ENCODE measurements at places on chromosomes 7 and 10.

GRCh38 chr10:96022739-96023138 is 20.6 kb upstream of the CCNJ start:
- DNase-seq: no peak

- DNase-seq: no peak
These were observed 32.9 kb upstream of the PLPP4 start for GRCh38 chr10:120424198-120424464.

DNA sequence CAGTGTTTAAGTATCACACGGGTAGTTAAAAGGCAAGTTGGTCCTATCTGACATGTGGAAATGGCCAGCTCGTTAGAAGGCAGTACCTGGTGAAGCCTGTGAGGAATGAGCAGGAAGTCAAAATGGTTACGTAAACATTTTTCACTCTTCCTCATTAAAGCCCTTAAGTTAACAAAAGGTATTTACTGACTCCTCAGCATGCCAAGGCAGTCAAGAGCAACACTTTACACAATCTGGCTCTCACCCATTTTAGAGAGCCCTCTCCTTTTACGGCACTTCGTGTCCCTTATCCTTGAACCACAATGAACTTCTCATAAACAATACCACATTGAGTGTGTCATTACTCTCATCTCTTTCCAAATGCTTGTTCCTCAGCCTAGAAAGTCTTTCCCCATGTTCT is 11.0 kb upstream of the RSBN1L start:
- DNase-seq: no peak

GRCh38 chr7:1244700-1245523 is 12.2 kb downstream of the UNCX start:
- DNase-seq: no peak

DNA sequence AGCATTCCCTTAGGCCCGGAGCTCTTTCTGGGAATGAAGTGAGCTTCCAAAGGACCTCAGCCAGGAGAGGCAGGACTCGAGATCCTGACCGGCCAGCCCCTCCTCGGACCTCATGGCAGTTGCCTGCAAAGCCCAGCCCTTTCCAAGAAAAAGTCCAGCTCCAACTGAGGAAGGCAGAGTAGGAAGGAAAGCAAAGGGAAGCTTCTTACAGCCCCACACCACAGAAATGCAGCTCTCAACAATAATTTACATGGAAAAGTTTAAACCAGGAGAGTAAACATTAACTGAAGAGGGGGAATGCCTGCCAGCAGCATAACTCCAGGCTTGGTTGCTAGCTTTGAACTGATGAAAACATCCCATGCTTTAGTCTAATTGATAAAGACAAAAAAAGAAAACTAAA is 153.9 kb upstream of the PFKP start:
- no peak for DNase-seq

- no peak for DNase-seq
These were observed 18.4 kb downstream of the HPS6 start for GRCh38 chr10:102083541-102083940.

DNA sequence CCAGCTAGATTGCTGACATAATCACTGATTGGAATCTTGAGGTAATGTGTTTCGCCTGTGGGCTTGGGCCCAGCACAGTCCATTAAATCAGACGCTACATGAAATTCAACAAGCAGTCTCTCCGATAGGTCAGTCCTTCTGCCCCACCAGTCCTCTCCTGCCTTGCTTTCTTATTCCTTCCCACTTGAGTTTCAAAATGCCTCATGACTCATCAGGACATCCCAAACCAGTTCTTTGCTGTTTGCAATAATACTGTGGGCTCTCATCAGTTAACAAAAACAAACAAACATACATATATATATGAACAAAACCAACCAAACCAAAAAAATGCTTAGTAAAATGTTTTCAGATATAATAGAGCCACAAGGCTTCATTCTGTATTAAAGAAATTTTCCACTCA is 599.0 kb downstream of the SORCS1 start:
- DNase-seq: peak; percentile 59

- peak; percentile 66 for DNase-seq
These were observed 103.0 kb upstream of the KLF6 start for GRCh38 chr10:3887885-3888476.

GRCh38 chr7:2718296-2718965 is 30.4 kb downstream of the AMZ1 start:
- no peak for DNase-seq

- DNase-seq: no peak
These were observed 166.1 kb upstream of the BMPER start for GRCh38 chr7:33739286-33739685.

GRCh38 chr10:71429929-71430328 is 33.2 kb downstream of the CDH23 start:
- DNase-seq: no peak

GRCh38 chr7:108002726-108003598 is at the start of gene LAMB1:
Gene LAMB1 (minus strand): TSS chr7:108003161. CDS start chr7:108002885, 276 bp downstream.
- peak; percentile 82 for DNase-seq

DNA sequence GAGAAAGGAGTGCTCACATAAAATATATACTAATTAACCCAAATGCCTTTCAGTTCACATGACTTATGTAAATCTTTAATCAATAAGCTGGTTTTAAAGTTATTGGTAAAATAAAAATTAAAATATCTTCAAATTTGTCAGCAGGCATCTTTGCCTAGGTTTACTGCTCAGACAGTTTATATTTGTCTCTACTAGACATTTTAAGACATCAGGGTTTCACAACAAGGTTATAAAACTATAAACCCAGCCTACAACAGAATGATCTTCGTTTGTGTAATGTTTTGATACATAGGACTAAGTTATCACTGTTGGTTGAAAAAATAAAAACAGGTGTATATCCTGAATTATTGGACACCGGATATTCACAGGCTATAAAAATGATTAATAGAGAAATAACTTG is 67.4 kb downstream of the TYW1B start:
- DNase-seq: no peak

All from RWPE1 (cell line).